ENCODE measurements at places on chromosomes 13 and 19.

GRCh38 chr13:113651511-113652403 lies 6.2 kb downstream of the ATP4B start:
- no peak for DNase-seq

DNA sequence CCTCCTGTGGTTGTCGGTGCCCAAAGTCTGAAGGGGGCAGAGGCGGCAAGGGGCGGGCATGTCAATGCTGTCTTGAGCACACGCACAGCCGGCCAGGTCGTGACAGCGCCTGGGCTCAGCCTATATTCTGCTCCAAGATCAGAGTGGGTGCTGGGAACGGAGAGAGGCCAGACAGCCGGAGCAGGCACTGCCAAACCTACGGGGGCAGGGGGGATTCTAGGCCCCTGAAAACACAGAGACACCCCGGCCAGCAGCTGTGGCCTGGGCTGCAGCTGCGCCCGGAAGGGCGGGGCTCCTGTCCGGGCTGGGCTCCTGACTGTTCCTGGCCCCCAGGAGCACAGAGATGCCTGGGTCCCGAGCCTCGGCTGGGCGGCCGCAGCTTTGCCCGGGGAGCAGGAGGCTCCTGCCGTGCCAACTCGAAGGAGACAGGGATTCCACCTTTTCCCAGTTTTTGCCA lies 2662.9 kb upstream of the PCDH20 start:
- DNase-seq = no peak

DNA sequence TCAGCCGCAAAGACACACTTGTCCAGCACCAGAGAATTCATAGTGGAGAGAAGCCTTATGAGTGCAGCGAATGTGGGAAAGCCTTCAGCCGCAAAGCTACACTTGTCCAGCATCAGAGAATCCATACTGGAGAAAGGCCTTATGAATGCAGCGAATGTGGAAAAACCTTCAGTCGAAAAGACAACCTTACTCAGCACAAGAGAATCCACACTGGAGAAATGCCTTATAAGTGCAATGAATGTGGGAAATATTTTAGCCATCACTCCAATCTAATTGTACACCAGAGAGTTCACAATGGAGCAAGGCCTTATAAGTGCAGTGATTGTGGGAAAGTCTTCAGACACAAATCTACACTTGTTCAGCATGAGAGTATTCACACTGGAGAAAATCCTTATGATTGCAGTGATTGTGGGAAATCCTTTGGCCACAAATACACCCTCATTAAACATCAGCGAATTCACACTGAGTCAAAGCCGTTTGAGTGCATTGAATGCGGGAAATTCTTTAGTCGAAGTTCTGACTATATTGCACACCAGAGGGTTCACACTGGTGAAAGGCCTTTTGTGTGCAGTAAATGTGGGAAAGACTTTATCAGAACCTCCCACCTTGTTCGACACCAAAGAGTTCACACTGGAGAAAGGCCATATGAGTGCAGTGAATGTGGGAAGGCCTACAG lies 6.8 kb downstream of the ZNF134 start:
- peak; percentile 24 for DNase-seq

- no peak for DNase-seq
Observed at GRCh38 chr19:5782945-5783919, 1.3 kb downstream of the PRR22 start.

- DNase-seq = no peak
Observed at GRCh38 chr19:45156011-45156630, 4.7 kb downstream of the NKPD1 start.

- no peak for DNase-seq
Observed at GRCh38 chr13:105276571-105276970, 1258.9 kb downstream of the EFNB2 start.
